ENCODE measurements at places on chromosomes 6 and 20.

DNA sequence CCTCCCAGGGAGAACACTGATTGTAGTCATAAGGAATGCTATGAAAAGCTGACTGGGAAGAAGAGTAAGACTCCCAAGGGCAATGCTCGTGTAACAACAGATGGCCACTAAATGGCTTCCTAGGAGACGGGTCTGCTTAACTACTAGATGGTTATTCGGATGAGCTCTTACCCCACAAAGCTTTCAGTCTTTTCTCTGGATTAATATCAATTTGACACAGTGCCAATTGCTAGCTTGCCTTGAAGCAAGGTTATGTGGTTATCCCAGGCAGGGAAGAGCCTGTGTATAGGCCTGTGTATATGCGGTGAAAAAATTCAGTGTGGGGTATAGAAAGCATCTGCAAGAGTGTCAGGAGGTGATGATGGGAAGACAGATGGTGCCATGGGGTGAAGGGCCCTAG lies 86.4 kb upstream of the NOX3 start:
- DNase-seq, result peak; percentile 99

- peak; percentile 99 for DNase-seq
These were observed at the start of gene SALL4 for GRCh38 chr20:51802170-51802751. TSS of gene SALL4 (minus strand) at chr20:51802521. CDS start at chr20:51802408, 113 bp downstream.

- DNase-seq, result no peak
These were observed 132.8 kb upstream of the CDH4 start for GRCh38 chr20:61119273-61119672.

DNA sequence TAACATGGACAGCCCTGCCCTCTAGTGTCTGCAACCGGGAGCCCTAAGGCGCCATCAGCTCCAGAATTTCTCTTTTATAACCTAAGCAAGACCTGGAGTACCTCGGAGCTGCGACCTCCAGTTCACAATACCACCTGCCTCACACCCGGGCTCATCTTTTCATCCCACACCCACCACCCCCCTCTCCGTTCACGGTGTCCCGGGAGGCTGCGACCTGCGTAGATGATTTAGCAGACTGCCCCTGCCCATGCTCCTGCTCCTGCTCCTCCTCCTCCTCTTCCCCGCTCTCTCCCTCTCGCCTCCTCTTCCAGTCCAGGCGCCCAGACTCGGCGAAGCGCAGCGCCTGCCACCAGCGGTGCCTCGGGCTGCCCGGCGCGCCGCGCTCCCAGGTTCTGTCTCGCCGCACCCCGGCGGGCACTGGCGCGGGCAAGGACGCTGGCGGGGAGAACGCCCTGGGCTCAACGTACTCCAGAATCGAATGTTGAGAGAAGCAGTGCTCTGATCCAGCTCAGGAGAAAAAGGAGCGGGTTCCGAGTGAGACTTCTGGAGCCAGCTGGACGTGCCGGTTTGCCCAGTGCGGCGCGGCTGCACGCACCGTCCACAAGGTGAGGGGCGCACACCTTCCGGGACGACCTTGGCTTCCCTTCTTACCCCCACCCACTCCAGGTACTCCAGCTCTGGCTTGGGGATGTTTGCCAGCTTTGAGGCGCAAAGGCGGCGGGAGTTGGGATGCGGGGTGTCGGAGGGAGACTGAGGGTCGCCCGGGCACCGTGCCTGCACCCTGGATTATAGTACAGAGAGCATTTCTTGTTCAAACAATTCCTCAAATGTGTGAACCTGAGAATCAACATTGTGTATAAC lies at the start of gene HTR1E:
HTR1E (plus strand) TSS at position 310 of the 861 bp plus-strand sequence. CDS start 77,807 bp downstream, outside the sequence.
- DNase-seq, result peak; percentile 79

DNA sequence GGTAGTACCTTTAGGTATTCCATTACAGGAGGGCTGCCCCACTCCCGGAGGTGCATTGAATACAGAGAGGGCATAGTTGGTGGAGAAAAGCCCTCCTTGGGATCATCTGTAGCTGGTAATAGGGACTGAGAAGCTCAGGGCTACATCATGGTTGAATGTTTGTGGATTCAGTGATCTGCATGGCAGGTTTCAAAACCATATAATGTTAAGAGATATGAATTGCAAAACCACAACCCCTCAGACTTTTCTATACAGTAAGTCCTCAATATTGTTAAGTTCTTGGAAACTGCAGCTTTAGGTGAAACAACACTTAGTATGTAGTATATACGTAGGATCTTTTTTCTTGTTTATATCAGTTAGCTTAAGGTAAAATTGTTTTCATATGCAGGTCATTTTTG lies 11.3 kb downstream of the TULP4 start:
- no peak for DNase-seq

DNA sequence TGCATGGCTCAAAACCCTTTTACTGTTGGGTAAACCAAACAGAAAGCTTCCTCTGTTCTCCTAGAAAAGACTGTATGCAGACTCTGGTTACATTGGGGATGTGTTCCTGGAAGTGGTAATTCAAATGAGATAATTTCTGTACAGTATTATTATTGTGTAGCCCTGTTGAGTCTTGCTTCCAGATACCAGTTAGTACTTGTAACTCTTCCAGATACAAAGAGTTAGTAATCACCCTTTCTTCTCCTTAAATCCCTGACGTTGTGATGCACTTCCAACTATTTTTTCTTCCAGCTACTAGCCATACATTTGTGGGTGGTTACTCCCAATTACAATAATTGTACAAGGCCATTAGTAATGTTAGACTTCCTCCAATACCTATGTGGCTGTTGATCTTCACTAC lies 42.3 kb upstream of the GRIK2 start:
- no peak for DNase-seq

DNA sequence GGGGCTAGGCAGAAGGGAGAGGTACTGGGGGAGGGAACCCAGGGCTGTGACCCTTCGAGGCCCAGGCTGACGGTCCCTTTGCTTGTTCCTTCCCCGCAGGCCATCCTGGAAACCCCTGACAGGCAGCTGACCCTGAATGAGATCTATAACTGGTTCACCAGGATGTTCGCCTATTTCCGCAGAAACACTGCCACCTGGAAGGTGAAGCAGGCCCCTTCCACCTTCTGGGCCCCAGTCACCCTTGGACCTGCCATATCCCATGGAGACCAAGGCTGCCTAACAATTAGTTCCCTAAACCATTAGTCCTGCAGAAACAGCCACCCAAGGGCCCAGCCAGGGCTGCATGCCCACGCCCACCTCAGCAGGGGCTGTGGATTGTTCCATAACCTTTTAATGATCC lies 44.9 kb downstream of the FOXP4 start:
- DNase-seq, result no peak

GRCh38 chr6:89938014-89938413 lies 43.7 kb downstream of the GJA10 start:
- no peak for DNase-seq

DNA sequence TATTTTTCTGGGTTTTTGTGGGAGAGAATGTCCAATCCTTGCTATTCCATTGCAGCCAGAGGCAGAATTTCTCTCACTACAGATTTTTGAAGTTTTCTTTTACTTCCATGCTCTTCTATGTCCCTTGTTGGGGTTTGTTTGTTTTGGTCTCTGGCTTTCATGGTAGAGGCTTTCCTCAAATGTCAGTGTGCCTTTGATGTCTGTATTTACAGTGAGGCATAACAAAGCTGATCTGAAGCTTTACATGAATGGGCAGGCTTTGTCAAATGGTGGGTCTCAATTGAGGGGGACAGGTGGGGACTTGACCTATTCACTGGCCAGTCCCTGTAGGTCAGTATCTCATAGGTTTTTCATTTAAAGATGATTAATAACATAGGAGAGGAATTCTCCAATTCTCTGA lies 8.6 kb upstream of the CARMIL1 start:
- no peak for DNase-seq

DNA sequence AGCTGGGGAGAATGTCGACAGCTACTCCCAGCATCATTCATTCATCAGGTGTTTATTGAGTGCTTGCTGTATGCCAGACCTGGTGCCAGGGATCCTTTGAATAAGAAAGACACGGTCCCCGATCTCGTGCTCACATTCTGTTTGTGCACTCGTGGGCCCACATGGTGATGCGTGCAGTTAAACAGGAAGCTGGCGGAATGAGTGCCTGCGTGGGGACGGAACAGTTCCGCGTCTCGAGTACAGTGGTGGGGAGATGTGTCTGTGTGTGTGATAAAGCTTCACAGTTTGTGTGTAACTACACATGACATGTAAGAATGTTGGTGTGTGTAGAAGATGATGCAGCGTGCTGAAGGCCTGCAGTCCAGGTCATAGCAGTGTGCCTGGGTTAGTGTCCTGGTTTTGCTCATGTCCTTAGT lies 6.5 kb downstream of the RBM38 start:
- DNase-seq, result no peak

DNA sequence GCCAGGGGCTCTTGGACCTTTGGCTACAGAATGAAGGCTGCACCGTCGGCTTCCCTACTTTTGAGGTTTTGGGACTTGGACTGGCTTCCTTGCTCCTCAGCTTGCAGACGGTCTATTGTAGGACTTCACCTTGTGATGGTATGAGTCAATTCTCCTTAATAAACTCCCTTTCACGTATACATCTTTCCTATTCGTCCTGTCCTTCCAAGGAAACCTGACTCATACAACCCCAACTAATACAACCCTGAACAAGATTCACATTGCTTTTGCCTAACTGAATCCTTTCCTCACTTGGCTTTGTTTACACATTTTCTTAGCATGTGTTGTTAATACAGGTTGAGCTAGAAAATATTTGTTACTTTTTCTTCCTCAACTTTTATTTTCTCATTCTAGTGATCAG lies 21.9 kb downstream of the TBXT start:
- no peak for DNase-seq

GRCh38 chr20:57126481-57127092 lies 139.9 kb downstream of the BMP7 start:
- DNase-seq, result no peak

- DNase-seq, result no peak
These were observed 61.6 kb downstream of the ABHD12 start for GRCh38 chr20:25328954-25329498.

GRCh38 chr20:59999502-59999901 lies 41.3 kb downstream of the CDH26 start:
- DNase-seq, result no peak

DNA sequence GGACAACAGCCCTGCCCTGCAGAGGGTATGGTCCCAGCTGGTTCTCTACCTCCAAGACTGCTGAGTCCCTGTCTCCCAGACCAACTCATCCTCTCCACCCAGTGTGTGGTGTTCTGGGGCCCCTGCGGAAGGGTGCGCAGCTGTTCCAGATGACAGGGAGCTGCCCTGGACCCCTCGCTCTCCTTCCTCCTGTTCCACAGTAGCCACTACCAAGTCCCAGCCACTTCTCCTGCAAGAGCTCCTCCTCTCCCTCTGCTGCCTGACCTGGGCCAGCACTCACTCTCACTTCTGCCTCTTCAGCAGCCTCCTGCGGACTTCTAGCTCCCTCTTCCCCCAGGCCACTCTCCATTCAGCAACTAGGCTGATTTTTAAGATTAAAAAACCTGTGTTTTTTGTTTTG lies 40.1 kb upstream of the TMEM181 start:
- DNase-seq, result no peak

- DNase-seq, result no peak
These were observed 12.4 kb downstream of the PKIG start for GRCh38 chr20:44594730-44595129.

DNA sequence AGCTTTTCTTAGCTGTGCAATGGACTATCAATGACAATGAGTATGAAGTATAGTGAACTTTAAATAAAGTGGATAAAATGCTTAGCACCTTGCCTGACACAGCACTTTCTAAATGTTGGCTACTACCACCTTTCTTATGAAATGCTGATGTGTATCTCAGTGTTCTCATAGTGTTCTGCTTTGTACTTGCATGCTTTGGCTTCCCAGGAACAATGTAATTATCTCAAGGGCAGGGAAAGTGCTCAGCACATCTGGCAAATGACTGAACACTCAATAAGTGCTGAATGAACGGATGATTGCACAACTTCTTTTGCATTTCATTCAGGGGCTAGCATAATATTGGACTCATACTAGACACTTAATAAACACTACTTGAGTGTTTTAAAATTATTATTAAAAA lies 28.2 kb upstream of the NOX3 start:
- DNase-seq, result no peak

GRCh38 chr6:156778454-156779205 lies 1.5 kb downstream of the ARID1B start:
- peak; percentile 60 for DNase-seq

DNA sequence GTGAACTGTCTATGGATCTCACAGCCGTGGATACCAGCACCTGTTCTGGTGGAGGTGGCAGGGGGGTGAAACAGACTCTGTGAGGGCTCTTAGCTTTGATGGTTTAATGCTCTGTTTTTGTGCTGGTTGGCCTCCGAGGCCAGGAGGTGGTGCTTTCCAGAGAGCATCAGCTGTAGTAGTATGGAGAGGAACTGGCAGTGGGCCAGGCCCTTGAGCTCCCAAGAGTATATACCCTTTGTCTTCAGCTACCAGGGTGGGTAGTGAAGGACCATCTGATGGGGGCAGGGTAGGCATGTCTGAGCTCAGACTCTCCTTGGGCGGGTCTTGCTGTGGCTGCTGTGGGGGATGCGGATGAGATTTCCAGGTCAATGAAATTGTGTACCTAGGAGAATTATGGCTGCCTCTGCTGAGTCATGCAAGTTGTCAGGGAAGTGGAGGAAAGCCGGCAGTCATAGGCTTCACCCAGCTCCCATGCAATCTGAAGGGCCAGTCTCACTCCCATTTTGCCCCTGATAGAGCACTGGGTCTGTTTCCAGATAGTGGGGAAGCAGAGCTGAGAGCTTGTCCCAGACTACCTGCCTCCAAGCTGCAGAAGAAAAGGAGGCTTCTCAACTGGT lies 102.7 kb upstream of the AHI1 start:
- peak; percentile 29 for DNase-seq

- DNase-seq, result no peak
These were observed 28.0 kb upstream of the SYNJ2 start for GRCh38 chr6:157953580-157954091.

- DNase-seq, result no peak
These were observed 17.7 kb upstream of the PDE7B start for GRCh38 chr6:135833771-135834170.

GRCh38 chr6:166488076-166488685 lies 98.3 kb downstream of the RAMACL start:
- DNase-seq, result peak; percentile 46

- DNase-seq, result no peak
These were observed 1.7 kb downstream of the ADRM1 start for GRCh38 chr20:62304331-62305148.

DNA sequence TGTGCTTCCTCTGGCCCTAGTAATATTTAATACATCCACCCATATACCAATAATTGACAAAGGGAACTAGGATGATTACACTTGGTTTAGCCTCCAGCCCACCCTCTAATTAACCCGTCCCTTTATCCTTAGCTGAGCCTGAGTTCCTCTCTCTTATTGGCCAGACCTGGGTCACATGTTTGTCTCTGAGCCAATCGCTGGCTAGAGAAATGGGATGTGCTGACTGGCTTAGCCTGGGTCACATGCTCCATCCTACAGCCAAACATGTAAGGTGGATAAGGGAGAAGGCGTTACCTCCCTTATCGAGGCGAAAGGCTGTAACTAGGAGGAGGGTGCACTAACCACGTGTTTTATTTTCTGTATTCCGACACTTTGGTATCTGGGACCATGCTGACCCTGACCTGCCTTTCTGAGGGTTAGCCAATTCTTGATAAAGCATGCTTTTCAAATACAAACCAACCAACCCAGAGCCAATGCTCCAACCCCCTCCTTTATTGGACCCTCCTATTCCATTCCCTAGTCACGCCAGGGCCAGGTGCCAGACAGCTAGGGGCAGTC lies 262.7 kb downstream of the PREX1 start:
- DNase-seq, result no peak

Measured in NCI-H82 (cell line).